ENCODE measurements at places on chromosomes 1 and 21.

DNA sequence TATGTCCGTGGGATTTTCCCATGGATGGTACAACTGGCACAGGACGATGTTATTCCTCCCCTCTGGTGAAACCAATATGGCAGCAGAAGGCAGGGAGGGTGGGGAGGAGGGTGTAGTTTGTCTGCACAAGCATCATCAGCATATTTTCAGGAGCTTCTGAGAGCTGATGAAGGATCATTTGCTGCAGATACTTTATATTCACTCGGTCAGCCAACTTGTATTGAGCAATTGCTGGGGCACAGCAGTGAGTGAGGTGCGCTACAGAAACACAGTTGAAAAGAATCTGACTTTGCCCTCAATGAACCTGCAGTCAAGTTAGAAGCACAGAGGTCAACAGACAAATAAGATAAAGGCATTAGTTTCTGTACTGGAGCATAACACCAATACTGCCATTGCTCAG, 13.0 kb downstream of the PKP1 start:
- DNase-seq = no peak

GRCh38 chr1:60695716-60696171, 386.6 kb upstream of the NFIA start:
- DNase-seq = no peak

DNA sequence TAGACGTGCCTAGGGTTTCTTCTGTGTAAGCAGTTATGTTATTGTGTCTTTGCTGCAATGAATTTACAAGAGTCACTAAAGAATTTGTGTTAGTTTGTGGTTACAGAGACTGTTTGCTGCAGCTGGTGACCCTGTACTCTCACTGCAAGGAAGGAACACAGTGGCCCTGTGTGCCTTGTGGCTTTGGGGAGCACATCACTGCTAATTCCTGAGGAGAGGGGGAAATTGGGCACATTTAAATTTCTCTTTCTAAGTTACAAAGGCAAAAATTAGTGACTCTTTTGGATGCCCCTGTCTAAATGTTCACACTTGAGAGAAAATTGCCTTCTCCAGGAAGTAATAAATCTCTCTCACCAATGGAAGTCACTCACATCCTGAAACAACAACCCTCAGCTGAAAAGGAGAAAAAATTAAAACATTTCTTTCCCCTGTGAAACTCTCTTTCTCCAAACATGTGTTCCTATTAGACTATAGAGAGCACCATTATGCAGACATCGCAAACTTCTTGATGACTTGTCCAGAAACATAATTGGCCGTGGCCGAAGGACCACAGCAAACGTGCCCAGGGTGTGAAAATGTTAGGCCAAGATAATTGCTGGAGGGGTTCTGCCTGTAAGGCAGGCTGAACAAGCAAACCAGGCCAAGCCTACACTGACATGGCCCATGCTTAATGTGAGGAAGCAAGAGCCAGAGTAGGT, 32.3 kb upstream of the SPAG17 start:
- DNase-seq = peak; percentile 13

- no peak for DNase-seq
Measured at GRCh38 chr1:20124456-20125057, 5.2 kb upstream of the PLA2G2D start.

DNA sequence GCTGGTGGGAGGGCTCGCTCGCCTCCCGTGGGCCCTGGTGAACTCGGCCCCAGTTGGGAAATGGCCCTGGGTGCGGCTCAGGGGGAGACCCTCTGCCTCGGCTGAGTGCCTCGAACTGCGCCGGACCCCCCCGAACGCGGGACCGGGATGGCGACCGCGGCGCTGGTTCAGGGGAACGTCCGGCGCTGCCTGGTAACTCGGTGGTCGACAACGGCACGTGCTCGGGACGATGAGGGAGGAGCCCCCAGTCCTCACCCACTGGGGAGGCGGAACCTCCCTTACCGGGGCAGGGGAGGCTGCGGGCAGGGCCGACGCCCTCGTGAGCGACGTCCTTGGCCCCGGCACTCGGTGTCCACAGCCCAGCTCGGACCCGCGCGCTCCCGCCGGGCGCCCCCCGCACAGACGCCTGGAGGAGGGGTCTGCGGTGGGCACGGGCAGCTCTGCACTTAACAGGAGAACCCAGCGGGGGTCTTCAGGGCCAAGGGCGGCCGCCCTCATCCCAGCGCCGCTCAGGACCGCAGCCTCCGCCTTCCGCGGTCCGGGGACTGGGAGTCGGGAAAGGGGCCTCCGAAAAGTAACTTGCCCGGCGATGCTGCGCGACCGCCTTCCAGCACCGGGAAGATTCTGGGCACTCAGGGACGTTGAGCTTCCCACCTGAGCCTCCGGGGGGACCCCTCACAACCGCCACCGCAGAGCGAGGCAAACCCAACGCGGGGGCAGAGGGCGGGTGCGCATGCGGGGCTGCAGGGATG, 1.7 kb downstream of the HES4 start:
- DNase-seq = no peak

GRCh38 chr1:15740924-15741850, 1.1 kb upstream of the TMEM82 start:
- DNase-seq = peak; percentile 62

GRCh38 chr1:111770916-111771315, 15.2 kb downstream of the DDX20 start:
- no peak for DNase-seq

- DNase-seq = no peak
Measured at GRCh38 chr1:39675220-39675619, 3.3 kb upstream of the NT5C1A start.

DNA sequence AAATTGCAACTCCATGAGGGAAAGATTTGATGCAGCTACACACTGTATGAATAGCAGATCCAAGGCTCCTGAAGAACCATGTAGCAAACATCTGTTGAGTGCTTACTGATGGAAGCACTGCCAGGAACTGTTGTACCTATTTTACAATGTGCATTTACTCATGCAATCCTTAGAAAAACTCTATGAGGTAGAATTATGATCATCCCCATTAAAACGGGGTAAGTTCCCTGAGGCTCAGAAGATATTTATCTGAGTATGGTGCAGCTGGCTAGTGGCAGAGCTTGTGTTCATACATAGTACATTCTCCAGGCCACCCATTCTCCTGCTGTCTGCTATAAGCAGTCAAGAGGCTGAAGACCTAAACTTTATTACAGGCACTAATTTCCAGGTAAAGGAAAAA, 54.4 kb upstream of the C8B start:
- no peak for DNase-seq

GRCh38 chr1:27522432-27523336, 32.7 kb upstream of the WASF2 start:
- no peak for DNase-seq

GRCh38 chr1:99269321-99269720, 5.0 kb downstream of the PLPPR4 start:
- no peak for DNase-seq

- no peak for DNase-seq
Measured at GRCh38 chr1:43526002-43526401, 4.7 kb upstream of the PTPRF start.

DNA sequence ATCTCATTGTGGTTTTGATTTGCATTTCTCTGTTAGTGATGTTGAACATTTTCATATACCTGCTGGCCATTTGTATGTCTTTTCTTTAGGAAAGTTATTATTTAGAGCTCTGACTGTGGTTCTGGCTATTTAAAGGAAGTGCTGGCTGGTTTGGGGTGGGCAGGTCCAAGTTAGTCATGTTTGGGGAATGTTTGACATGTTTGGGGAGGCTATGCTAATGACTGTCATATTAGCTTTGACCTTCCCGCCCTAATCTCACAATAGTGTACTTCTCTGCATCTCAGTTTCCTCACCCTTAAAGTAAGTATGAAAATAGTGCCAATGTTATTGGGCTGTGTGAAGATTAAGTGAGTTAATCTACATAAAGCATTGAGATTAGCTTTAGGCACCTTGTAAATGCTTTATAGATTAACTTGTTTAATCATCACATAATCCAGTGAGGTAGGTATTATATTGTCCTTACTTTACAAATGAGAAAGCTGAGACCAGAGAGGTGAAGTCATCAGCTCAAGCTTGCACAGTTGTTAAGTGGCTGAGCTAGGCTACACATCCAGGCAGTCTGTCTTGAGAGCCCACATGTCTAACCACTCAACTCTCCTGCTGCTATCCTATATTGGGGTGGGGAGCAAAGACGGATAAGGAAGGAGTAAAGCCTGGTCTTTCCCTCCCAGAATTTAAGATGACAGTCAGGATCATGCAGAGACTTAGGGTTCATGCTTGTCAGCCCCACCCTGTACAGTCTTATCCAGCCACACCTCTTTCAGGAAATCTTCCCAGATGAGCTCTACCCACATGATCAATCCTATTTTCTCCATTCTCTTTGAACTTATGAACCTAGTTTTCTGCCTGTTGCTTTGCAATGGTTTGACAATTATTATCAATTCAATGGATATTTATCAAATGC, 22.8 kb upstream of the CRNN start:
- DNase-seq = no peak

DNA sequence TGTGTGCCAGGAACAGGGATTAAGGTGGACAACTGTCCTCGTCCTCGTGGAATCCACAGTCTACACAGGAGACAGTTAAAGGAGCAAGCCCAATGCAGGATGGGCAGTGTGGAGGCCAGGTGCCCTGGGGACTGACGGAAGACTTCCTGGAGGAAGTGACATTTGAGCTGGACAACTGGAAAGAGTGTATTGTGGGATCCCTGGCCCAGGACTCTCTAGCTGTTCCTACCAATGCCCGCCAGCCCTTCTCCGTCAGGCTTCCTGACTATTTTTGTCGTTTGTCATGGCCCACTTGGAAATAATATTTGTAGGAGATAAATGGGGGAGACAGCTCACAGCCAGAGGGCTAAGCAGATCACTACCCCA, 235.3 kb downstream of the TOMM20 start:
- DNase-seq = no peak

GRCh38 chr21:35563885-35564451, 496.4 kb downstream of the SETD4 start:
- DNase-seq = no peak

- no peak for DNase-seq
Measured at GRCh38 chr1:28577052-28577678, 14.9 kb upstream of the RAB42 start.

- no peak for DNase-seq
Measured at GRCh38 chr1:21689661-21690372, 20.7 kb upstream of the RAP1GAP start.

DNA sequence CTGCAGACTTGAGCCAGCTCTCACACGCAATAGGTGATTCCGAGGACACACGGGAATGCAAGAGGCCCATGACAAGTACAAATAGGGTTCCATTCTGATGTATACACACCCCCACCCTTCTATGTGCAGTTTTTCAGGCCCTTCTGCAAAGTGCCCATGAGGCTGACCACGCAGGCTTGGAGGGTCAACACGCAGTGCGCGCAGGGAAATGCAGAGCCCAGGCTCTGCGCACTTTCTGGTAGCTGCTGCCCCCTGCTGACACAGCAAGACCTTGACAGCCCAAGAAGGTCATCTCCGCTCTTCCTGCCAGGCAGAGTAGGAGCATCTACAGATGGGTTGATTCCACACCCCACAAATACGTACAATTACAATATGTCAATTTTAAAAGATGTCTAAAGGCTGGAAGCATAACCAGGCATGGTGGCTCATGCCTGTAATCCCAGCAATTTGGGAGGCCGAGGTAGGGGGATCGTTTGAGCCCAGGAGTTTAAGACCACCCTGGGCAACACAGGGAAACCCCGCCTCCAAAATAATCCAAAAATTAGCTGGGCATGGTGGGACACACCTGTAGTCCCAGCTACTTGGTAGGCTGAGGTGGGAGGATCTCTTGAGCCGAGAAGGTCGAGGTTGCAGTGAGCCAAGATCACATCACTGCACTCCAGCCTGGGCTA, 18.5 kb downstream of the SH3BP5L start:
- DNase-seq = peak; percentile 9

GRCh38 chr1:56911098-56911938, 54.5 kb downstream of the C8B start:
- no peak for DNase-seq

- DNase-seq = no peak
Measured at GRCh38 chr21:40840401-40841125, 6.4 kb downstream of the DSCAM start.

DNA sequence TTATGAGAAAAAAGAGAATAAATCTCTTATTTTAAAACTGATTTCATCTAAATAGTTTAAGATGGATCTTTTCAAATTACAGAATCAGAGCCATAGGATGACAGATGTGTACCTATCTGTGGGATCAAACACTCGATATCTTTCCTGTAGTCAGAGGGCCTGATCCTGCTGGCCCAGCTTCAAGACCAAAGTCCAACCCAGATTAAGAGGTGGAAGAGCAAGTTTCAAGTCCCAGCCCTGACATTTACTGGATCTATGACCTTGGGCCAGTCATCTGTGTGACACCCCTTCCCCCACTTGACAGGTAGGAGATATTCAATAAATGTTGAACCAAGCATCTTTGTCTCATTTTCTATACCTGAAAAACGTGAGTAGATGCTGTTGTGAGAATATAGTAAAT, 140.7 kb downstream of the FAM78B start:
- DNase-seq = no peak

- peak; percentile 87 for DNase-seq
Measured at GRCh38 chr1:203326830-203327683, 21.7 kb downstream of the BTG2 start.

DNA sequence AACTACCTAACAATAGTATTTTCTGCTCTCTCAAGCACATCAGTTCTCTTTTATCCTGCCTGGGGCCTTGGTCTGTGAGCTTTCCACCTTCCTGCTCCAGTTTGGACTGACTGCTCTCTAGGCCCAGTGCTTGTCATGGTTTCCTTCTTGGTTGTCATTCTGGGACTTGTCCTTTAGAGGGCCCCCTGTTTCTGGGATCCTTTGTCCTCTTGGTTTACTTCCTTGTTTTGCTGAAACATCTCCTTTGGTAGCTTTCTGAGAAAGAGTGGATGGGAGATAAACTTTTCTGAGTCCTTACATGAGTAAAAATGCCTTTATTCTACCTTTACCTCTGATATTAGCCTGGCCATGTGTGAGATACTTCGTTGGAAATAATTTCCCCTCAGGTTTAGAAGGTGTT, 4.7 kb downstream of the SLC1A7 start:
- DNase-seq = no peak

GRCh38 chr1:113002297-113002696, 46.3 kb upstream of the SLC16A1 start:
- DNase-seq = no peak

GRCh38 chr1:36164361-36164760, 8.4 kb downstream of the MAP7D1 start:
- no peak for DNase-seq

DNA sequence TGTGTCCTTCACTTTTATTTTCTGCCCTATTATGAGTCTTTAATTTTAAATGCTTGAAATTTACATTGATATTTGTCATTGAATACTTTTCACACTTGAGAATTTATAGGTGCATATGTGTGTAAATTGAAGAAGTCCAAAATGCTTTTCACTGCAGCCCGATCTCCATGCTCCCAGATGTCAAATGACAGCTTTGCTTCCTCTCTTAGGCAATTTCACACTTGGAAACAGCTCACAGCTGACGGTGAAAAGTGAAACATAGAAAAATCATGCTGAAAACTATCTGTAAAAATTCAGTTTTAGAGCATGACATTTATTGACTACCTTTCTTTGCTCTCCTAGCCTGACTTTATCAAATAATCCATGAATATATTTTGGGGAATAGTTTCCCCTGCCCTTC, 196.0 kb downstream of the RPS6KC1 start:
- no peak for DNase-seq

- no peak for DNase-seq
Measured at GRCh38 chr1:233246965-233247364, 48.6 kb downstream of the PCNX2 start.
